ENCODE measurements at places on chromosomes 13 and 19.

DNA sequence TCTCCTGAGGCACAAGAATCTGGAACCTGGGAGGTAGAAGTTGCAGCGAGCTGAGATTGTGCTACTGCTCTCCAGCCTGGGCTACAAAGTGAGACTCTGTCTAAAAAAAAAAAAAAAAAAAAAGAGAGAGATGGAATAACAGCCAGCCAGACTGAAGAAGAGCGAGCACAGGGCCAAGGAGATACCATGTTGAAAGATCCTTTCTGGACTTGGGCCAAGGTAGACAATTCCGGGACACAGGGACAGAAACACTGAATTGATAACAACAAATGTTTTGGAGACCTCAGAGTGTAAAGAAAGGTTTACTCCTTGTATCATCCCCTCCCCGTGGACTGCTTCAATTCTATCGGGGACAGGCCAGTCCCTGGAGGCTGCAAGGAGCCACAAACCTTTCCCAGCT, 4.6 kb downstream of the LPAR2 start:
- no peak for DNase-seq

DNA sequence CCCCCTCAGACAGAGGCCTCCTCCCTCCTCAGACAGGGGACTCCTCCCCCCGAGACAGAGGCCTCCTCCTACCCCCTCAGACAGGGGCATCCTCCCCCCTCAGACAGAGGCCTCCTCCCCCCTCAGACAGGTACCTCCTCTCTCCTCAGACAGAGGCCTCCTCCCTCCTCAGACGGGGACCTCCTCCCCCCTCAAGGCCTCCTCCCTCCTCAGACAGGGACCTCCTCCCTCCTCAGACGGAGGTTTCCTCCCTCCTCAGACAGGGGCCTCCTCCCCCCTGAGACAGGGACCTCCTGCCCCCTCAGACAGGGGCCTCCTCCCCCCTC, 13.9 kb downstream of the C3 start:
- no peak for DNase-seq

DNA sequence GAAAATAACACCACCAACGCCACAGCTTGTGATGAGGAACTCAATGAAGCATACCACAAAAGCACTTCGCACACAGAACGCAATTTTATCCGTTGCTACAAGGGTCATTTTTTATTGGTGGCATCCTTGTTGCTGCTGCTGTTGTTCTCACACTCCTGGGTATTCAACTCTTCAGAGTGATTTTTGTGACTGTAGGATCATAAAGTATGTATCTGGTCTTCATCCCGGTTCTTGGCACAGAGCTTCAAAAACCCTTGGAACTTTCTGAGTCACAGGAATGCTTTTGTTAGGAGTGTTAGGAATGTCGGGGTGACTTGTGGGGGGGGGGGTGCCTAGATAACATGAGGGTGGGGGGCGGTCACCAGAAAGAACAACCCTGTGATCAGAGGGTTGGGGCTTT, 108.4 kb downstream of the ZNF557 start:
- no peak for DNase-seq

- DNase-seq, result no peak
Observed at GRCh38 chr13:44978328-44978727, 10.9 kb downstream of the NUFIP1 start.

- DNase-seq, result no peak
Observed at GRCh38 chr13:47837104-47837880, 163.8 kb downstream of the SUCLA2 start.

Measured in activated CD4-positive, CD25-positive, alpha-beta regulatory T cell treated with anti-CD3 and anti-CD28 coated beads, Interleukin-2, amount 50 U/mL, for 16 hours (primary cell).